ENCODE measurements at places on chromosomes 3 and 15.
A peak's percentile ranks its signal among the peaks of the same experiment; 100 is the strongest.

- no peak for ATAC-seq
Measured at GRCh38 chr15:36428102-36428845, 151.2 kb upstream of the CDIN1 start.

DNA sequence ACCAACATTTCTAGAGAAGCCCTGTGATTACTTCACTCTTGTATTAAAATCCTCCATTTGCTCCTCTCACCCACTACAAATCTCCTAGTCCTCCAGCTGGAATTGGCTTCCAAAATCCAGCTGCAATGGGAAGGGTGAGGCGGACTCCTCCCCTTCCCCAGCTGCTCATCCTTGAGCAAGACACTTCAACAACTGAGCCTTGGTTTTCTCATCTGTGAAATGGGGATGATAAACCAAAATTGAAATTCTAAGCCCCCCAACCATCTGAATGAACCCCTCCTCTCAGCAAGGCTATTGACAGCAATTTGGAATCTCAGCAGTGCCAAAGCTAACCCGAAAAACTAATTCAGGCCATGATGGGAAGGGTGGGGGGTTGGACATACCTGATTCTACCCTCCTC lies 9.4 kb downstream of the FAM174B start:
- no peak for ATAC-seq

DNA sequence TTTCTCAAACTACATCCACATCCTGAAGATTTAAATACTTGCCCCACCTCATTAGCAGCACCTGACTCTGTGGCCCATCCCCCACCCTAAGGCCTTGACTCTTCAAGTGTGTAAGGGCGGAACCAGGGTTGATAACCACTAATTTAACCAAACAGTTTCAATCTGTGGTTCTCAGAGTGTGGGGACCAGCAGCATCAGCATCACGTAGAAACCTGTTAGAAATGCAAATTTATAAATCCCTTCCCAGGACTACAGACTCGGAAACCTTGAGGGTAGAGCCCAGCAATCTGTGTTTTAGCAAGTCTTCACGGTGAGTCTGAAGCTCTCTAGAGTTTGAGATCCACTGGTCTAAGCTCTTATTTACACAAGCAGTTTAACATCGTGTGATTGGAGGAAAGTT lies 12.4 kb downstream of the GNB4 start:
- ATAC-seq = peak; percentile 97

DNA sequence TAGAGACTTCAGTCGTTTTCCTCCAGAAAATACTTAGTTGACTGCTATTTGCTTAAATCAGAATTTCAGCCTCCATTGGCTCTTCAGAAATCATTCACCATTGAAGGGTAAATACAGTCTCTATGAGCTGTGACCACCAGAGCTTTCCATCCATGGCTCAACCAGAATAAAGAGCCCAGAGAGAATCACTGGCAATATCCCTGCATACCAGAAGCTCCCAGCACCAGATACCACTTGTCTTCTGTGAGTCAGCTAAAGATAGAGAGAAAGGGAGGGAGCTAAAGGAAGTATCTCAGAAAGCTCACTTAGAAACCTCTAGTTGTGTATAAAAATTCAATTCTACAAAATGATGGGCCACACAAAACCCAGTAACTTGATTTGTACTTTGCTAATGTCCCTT lies 115.2 kb upstream of the TMCO5A start:
- ATAC-seq = no peak

DNA sequence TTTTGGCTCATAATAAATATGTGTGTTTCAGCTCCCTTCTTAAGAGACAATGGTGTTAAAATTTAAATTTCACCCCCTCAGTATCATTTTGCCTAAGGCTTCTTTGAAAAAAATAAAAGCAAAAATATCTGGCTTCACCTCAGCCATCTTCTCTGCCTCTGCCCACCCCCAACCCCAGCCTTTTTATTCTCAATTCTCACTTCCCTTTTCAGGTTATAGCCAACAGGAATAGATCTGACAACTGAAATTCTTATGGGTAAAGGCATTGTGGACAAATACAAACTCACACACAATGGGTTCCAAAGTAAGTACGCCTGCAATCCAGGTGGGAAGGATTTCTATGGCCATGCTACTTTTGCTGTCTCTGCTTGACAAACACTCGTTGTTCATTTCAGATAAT lies 399.0 kb upstream of the ARRDC4 start:
- ATAC-seq = no peak

- ATAC-seq = no peak
Measured at GRCh38 chr3:37279236-37279635, 104.9 kb upstream of the LRRFIP2 start.

DNA sequence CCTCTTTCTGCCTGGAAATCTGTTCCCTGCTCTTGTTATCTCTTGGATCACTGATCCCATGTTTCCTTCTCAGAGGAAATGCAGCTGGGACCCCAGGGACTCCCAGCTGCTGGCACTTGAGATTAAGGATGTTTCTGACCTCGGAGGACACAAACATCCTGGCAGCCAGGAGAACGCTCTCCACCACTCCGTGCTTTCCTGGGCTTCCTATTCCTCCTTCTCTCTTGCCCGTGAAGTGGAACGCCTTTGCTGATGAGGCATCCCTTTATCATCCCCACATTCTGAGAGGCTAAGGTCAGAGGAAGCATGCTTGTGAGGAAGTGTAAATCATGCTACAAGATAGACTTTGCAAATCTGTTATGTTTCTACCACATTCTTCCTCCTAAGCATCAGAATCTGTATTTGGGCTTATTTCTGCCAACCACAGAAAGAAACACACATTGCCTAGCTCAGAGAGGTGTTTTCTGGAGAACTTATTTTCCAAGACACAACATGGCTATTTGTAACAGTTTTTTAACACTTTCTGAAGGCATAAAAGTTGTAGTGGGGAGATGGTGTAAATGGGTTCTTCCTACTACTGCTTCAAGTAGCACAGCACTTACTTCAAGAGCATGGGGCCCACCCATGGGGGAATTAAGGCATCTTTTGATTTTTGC lies 25.6 kb upstream of the LDHAL6B start:
- ATAC-seq = no peak

DNA sequence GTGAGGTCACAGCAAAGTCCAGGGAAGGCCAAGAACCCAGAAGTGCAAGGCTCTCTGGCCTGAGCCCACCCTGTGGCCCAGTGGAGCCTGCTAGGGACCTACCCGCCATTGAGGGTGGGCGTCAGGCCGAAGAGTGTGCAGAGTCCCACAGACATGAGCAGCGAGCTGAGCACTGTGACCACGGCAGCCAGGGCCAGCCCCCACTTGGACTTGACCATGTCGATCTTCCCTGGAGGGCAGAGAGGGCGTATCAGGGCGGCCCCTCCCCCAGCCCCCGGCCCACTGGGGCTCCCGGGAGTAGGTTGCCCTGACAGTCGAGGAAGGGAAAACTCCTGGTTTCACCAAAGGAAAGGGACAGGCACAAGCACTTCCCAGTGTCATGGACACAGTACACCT lies 44.6 kb downstream of the PTPN23 start:
- ATAC-seq = no peak

DNA sequence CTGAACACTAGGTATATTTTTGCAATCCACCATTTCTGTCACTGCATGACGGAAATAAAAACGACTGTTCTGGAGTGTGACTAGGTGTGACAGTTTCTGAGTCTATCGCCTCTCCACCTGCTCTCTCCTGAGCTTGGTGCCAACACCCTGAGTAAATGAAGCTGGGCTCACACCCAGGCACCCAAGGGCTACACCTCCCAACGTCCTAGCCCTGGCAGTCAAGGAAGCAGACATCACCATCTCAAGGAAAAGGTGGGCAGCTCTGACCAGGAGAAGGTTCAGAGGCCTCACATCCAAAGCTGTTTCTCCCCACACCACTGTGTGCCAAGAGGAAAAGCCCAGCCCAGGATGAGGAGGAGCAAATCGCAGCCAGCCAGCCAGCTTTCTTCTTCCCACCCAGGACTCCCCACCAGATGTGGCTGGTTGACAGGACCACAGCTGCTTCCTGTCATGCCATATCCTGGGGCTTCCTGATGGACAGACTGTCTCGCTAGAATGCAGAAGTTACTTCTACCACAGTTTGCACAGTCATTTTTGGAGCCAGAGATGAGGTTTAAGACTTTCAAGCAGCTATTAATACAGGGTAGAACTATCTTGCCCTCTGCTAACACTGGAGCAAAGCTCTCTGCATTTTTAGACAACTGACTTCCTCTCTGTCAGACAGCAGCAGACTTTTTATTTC lies 3.3 kb downstream of the SCAMP2 start:
- ATAC-seq = peak; percentile 84

- no peak for ATAC-seq
Measured at GRCh38 chr3:155815030-155815545, 9.0 kb upstream of the C3orf33 start.

DNA sequence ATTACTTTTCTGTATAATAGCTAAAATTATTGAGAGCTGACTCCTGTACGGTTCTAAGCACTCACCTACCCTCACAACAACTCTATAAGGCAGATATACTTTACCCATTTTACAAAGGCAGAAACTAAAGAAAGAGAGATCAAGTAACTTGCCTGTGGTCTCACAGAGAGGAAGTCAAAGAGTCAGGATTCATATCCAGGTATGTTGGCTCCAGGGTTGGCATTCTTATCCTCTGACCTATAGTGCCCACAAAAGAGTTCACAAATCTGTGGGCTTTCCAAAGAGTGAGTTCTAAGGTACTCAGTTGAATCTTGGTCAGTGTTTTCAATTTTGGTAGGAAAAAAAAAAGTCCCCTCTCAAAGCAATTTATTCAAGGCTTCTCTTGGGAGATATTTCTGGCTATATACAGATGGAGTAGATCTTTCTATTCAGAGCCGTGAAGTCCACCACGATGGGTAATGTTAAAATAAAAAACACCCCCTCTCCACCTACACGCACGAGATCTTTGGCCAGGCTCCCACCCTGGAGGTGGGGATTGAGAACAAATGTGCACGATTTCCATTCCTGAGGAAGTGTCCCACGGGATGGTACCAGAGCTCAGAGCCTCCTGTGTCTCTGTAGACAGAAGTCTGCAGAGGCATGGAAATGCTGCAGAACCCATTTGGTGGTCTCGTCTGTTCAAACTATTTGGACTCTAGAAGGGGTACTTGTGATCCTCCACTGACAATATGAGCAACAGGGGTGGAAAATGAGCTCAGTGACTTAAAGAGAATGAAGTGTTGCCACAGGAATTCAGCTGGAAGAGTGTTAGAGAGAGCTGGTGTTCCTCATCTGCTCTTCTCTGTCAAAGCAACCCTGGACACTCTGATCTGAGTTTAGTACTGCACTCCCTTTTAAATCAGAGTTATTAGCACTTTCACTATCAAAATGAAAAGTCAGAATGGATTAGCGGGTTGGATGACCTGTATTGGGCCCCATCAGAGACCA lies 212.1 kb upstream of the EIF1B start:
- no peak for ATAC-seq

DNA sequence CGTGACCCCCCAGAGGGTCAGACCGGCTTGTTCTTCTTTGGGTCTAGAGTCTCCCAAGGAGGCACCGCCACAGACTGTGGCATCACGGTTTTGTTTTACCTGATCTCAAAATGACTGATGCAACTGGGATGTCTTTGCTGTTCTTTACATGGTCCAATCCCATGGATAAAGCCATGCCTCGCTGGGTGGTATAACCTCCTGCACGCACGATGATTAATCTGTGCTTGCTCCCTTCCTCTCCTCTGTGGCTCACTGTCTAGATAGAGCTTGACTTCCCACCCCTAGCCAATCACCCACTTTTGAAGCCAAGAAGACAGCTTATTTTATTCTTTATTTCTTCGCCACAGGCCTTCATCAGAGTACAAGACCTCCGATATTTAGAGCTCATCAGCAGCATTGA lies 36.6 kb upstream of the RHO start:
- no peak for ATAC-seq

DNA sequence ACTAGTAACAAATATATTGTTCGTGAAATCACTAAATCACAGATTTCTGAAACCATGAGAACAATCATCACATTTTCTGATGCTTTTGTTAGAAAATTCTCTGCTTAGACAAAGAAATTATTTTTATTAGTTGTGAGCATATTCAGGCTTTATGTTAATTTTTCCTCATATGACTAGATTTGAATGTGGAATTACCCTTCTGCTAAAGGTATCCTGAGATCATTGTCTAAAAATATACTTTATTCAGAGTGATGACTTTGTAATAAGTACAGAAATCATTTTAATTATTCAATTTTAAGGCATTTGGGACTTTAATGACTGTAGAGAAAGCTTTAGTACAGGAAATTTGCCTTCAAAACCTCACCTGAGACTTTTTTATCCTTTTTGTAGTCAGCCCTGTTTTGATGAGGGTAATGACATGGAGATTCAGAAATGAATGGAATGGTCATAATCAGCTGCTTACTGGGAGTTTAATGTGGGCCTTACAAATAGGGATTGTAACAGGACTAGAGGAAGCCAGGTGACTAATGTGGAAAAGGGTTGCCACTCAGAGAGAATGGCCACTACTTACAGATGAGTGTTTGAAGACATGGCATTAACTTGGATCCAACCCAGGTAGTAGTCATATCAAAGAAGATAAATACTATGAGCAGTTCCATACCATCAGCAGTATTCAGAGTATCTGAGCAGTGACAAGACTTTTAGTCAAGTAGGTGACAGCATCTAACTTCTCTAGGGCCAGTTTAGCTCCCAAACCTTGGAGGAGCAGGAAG lies 148.3 kb downstream of the MBNL1 start:
- ATAC-seq = no peak

DNA sequence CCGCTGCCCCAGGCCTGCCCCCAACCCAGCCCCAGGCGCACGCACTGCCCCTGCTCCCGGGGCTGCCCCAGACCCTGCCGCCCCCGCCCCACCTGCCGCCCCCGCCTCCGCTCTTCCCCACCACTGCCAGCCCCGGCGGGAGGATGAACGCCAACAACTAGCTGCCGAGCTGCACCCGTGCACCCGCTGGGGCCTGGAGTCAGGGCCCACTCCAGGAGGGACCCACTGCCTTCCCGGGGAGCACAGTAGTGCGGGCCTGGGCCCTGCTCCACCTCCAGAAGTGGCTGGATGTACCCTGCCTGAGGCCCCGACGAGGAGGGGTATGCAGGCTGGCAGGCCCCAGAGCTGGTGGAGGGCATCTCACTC lies 10.9 kb downstream of the ZBTB47 start:
- ATAC-seq = no peak

DNA sequence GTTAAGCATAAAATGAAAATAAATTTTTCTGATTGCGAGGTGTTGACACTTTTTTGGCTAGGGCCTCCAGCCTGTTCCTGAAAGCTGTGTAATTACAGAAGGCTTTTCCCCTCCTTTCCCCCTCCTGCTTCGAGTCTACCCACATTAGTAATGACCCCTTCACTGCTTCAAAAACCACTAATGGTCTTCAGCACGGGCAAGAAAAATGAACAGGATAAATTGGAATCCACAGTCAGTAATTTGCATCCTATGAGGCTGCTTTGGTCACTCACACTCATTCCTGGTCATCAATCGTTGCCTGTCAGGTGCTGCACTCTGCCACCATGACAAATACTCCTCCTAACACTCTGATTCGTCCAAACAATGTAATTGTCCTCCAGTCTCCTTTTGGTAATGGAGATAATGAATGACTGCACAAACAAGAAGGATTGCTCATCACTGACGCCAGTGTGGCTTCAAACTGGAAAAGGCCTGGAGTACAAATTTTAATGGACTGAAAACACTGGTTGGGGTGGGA lies 148.6 kb downstream of the MEIS2 start:
- ATAC-seq = peak; percentile 39

DNA sequence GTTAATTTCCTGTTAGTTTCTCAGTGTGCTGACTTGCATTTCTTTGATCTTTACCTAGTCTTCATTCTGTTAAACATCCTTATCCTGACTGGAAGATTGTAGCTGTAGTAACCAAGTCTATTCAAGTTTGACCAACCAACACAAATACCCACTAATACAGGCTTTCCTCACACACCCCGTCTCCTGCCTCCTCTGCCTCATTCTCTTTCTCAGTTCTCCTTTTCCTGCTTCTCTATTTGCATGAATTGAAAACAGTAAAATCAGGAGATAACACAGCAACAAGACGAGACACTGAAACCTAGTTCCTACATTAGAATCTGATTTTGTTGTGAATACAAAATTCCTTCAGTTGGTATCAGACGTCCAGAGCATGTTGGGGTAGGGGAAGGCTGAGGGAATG lies 116.9 kb upstream of the ARPP21 start:
- ATAC-seq = no peak

Measured in stimulated activated memory B cell treated with anti-CD40 and anti-IgM and Interleukin-4, amounts not matched to agents 10 μg/mL and 1 μg/mL and 100 μg/mL, for 72 hours (primary cell).